ENCODE measurements at places on chromosomes 7 and 10.

- DNase-seq: no peak
Measured at GRCh38 chr7:108002726-108003598, at the start of gene LAMB1. Gene LAMB1 (minus strand): TSS chr7:108003161. CDS start chr7:108002885, 276 bp downstream.

- DNase-seq: no peak
Measured at GRCh38 chr7:73986158-73986631, 41.8 kb upstream of the ELN start.

DNA sequence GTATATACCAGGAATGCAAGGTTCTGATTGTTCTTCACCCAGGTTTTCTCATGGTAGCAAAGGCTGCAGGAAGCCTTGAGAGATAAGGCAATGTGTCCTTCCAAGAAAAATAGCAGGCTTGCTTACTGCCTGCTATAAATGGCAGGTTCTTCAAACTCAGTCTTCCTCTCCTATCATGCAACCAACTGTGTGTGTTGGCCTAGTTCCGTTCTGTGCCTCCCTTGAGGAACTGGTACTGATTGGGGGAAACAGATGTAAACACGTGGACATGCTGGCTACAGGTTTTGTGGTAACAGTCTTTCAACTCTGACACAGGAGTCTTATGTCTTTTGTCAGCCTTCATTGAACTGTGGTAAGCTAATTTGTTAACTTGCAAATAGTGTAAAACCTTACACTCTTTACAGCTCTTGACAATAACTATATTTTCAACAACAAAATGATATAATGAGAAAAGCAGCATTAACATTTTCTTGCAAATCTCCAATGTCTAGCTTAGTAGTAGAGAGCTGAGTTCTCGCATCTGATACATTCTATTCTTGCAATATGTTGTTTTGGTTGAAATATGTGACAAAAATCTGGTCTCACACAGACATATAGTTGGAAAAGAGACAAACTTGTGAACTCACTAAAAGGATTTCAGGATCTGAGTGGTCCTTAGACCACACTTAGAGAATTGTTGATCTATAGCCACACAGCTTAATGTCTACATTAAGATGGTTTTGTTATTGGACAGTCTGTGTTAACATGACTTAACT is 54.7 kb upstream of the LSM8 start:
- DNase-seq: no peak

DNA sequence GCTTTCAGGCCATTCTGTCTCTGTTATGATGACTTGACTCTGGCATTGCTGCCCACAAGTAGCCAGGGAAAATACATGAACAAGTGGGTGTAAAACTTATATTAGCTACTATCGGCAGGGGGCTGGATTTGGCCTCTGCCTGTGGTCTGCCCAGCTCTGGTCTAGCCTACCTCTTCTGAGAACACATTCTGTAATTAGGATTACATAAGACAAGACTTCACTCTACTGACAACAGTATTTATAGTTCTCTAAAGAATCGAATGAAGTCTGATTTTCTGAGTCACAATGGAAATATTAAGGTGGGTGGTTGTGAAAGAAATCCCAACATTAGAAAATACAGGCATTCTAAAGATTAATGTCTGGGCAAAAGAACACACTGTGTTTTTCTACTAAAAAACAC is 55.5 kb downstream of the DLD start:
- DNase-seq: no peak

DNA sequence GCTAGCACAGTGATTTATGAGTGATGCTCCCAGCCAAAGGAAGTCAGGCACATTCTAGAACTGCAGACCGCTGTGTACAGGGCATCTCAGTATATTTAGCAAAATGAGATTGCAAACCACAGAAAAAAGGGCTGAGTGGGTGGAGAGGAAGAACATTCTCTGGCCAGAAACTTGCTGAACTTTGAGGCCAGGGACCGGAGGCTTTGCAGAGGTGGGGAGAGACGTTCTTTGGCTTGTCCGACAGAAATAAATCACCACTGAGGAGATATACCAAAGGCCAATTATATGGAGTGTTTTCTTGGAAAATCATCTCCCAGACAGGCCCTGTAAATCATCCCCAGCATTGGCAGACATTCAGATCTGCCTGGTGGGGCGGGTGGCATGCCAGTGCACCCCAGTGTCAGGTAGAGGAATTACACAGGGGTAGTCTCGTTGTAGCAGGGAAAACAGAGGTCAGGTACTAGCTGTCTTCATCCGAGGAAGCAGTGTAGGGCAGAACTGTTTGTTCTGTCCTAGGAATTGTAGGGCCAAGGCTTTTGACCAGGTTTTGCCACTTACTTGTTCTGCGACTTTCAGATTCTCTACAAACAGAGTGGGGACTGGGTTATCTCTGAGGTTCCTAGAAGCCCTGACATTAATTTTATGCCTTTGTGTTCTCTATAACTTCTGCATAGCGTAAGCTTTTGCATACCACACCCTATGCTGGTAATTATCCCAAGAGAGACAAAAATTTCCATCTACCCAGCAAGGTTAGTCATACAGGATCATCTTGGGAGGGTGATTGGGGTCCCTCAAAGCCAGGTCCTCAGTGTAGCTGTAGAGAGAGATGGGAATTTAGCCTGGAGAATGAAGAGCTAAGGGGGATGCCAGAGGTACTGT is 655.6 kb downstream of the LRMDA start:
- no peak for DNase-seq

DNA sequence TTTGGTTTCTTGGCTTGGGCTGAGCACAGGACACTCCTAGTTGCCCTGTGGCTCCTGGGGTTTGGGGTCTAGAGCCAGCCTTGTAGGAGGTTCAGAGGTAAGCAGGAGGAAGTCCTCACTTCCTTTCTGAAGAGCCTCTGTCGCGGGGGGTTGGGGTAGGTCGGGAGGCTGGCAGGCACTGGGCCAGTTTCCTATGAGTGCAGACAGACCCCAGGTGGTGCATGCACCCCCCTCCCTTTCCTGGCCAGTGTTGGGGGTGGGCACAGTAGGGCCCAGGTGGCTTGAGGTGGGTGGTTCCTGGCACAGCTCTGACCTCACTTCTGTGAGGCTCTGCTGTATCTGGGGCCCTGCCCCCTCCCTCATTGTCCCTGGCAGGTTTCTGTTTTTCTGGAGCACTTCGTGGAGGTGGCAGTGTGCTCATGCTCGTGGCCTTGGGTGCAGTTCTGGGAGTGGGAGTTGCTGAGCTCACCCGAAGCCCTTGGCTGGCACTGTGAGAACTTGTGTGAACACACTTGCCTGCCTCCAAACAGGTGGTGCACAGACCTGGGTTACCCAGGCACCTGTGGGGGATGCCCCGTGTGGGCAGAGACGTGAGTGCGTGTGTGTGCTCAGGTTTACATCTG is 1.8 kb downstream of the PALD1 start:
- no peak for DNase-seq

- DNase-seq: no peak
Measured at GRCh38 chr7:99086532-99086931, 57.4 kb downstream of the SMURF1 start.

DNA sequence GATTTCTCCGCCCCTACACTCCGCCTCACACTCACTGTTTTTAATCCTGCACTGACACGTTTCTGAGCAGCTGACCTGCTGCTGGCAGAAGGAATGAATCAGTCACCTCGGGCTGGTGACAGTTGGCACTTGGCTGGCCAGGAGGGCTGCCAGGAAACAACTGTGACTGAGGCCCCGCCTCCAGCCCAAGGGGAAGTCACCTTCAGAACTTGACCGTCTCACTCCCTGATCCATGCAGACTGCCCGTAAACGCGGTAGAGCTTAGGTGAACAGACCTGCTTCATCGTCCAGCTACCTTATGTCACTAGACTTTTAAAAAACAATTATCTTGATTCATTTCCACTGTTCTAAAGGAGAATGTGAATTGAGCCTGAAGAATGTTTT is 107.5 kb downstream of the DOCK1 start:
- DNase-seq: no peak

DNA sequence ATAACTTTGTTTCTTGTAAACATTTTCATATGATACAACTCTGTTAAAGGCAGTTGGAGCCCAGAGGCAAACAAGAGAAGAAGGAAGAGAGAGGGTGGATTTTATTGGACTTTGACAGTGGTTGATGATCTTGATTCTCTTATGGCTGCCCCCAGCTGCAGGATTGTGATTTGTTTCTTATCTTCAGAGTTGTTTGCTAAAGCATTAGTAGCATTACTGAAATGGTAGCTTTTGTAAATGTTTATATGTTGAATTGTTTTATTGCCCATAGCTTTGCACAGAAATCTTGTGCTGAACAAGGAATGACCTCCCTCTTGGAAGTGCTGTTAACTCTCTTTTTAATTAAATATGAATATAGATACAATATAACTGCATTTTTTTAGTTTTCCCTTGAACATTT is 309.4 kb downstream of the AUTS2 start:
- DNase-seq: no peak

- no peak for DNase-seq
Measured at GRCh38 chr7:157370742-157371141, 33.9 kb downstream of the DNAJB6 start.

GRCh38 chr7:96308950-96309263 is 13.0 kb downstream of the SLC25A13 start:
- no peak for DNase-seq

DNA sequence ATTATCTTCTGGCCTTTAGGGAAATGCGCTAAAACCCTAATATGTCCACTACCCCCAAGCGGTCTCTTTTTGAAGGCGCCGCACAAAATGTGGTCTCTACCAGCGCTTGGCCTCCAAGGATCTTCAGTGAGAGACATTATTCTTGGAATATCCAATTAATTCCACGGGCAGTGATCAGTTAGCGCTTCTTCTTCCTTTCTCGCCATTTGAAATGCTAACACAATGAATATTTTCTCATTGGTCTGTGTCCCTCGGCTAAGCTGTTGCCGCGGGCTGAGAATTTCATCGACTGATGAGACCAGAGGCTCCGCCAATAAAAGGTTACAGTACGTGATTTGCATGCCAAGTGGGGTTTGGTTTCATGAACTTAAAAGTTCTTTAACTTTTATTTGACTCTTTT is 169.8 kb downstream of the TCF7L2 start:
- DNase-seq: no peak

- DNase-seq: no peak
Measured at GRCh38 chr7:27735831-27736230, 4.1 kb upstream of the TAX1BP1 start.

GRCh38 chr10:69716711-69717560 is 84.8 kb upstream of the COL13A1 start:
- peak; percentile 30 for DNase-seq

- no peak for DNase-seq
Measured at GRCh38 chr10:109962247-109962646, 38.9 kb upstream of the XPNPEP1 start.

DNA sequence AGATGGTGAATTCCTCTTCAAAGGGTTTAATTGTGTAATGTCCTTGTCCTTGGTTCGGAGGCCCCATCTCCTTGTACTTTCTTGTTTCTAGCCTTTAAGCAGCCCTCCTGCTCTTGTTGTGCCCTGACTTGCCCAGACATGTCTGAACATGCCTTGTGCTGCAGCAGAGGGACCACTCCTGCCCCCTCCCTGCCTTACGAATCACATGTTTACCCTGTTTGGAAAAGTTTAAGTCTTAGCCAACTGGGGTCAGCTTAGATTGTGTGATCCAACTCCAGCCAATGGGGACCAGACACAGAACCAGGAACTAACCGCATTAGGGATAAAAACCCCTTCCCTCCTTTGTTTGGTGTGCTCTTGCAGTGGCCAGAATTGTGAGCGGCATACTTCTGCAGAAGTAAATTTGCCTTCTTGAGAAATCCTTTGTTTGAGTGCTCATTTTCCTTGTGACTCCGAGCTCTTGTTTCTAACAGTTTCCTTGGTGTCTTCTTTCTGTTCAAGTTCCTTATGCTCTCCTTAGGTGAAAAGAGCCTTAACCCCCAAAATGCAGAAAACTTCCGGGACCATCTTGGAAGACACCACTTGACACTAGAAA is 29.4 kb downstream of the CLRN3 start:
- DNase-seq: no peak

DNA sequence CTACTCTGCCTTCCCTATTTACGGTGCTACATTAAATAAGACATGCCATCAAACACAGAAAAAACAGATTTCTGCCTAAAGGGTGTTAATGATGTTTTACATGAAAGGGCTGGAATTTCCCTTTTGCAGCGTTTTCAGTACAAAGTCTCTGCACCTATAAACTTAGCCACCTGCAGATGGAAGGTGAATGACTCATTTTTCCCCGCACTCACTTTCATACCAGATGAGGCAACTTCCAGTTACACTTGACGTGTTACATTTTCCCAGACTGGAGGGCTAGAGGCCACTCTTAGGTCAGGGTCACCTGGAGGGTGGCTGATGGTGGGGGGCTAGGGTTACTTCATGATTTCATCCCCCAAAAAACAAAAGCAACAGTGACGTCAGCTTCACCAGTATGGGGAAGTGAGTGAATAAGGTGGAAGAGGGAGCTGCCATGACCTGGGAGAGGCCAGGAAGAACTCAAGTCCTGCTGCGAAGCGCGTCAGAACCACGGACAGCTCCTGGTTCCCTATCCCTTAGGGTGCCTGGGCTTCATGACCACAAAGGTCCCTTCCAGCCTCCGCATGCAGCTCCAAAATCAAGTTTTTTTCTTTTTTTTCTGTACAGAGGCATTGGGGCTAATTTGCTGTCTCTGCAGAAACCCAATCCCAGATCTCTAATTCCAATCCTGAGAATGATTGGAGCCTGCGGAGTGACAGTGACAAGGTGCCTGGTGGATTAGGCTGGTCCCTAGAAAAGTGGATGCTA is 94.0 kb downstream of the ADARB2 start:
- peak; percentile 9 for DNase-seq

- DNase-seq: no peak
Measured at GRCh38 chr7:11767148-11767547, 64.8 kb downstream of the THSD7A start.

GRCh38 chr10:131553581-131553980 is 242.1 kb upstream of the TCERG1L start:
- DNase-seq: no peak

GRCh38 chr7:158083526-158084310 is 503.9 kb downstream of the PTPRN2 start:
- no peak for DNase-seq

GRCh38 chr10:127556916-127557315 is 7.8 kb downstream of the NPS start:
- DNase-seq: no peak

DNA sequence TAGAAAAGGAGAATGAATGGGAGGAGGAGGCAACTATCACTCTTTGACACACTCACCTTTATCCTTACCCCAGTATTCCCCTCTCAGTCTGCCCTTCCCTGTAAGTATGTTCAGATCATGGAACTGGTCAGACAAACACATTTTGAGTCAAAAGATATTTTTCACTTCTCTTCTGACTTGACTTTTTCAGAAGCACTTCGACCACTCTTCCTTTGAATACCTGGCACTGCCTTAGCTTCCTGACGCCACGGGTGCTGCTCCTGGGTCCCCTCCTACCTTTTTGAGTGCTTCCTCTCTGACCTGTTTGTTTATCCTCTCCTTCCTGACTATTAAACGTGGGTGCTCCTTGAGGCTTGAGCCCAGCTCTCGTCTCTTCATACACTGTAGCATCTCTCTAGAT is 19.8 kb upstream of the C10orf67 start:
- DNase-seq: no peak

DNA sequence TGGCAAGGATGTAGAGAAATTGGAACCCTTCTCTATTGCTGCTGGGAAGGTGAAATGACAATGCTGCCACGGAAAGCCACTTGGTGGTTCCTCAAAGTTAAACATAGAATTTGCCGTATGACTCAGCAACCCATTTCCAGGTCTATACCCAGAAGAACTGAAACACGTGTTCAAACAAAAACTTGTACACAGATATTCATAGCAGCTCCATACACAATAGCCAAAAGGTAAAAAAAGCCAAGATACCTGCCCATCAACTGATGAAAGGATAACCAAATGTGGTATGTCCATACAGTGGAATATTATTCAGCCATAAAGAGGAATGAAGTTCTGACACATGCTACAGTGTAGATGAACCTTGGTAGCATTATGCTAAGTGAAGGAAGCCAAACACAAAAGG is 39.1 kb downstream of the LHPP start:
- no peak for DNase-seq
